ENCODE measurements at places on chromosomes 6 and 20.

- DNase-seq, result no peak
Observed at GRCh38 chr20:31670371-31671228, 32.9 kb downstream of the COX4I2 start.

DNA sequence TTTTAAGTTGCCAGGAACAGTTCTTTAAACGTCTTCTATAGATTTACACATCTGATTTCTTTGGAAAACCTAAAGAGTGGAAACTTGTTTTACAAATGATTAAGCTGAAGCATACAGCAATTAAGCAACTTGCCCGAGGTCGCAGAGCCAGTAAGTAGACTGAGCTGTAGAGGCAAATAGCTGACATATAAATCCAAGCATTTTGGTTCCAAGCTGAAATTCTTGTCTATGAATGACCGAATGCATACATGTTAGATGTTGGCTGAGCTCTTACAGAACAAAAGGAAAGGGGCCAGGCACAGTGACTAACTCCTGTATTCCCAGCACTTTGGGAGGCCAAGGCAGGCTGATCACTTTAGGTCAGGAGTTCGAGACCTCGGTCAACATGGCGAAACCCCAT is 101.8 kb upstream of the SGK1 start:
- DNase-seq, result peak; percentile 27

DNA sequence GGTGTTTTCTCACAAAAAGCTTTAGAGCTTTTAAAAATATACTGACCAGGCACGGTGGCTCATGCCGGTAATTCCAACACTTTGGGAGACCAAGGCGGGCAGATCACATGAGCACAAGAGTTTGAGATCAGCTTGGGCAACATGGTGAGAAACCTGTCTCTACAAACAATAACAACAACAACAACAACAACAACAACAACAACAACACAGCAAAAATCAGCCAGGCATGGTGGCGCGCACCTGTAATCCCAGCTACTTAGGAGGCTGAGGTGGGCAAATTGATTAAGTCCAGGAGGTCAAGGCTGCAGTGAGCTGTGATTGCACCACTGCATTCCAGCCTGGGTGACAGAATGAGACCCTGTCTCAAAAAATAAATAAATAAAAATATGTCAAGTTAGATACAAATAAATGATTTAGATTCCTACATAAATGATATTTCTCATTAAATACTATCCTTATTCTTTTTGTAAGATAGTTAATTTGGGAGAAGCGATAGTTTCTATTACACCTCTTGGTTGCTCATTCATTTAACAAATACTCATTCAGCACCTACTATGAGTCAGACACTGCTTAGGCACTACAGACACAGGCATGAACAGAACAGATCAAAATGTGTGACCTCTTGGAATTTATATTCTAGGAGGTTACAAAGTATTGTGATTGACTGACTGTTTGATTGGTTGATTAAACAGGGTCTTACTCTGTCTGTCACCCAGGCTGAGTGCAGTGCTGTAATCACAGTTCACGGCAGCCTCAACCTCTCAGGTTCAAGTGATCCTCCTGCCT is 83.5 kb upstream of the BEND3 start:
- DNase-seq, result no peak

- DNase-seq, result no peak
Observed at GRCh38 chr6:84788689-84789088, 24.3 kb upstream of the TBX18 start.

- no peak for DNase-seq
Observed at GRCh38 chr6:15675536-15676220, 12.8 kb upstream of the DTNBP1 start.

GRCh38 chr20:23096986-23097520 is 10.9 kb upstream of the CD93 start:
- no peak for DNase-seq

- no peak for DNase-seq
Observed at GRCh38 chr6:130997061-130997753, 65.8 kb downstream of the EPB41L2 start.

GRCh38 chr6:5481033-5481432 is 219.7 kb downstream of the FARS2 start:
- DNase-seq, result no peak

- DNase-seq, result no peak
Observed at GRCh38 chr6:37607944-37608343, 89.7 kb downstream of the MDGA1 start.

GRCh38 chr20:14067603-14068002 is 72.3 kb downstream of the MACROD2 start:
- no peak for DNase-seq

GRCh38 chr6:2979819-2980464 is 8.6 kb upstream of the SERPINB6 start:
- DNase-seq, result no peak

- no peak for DNase-seq
Observed at GRCh38 chr6:82030761-82031503, 216.6 kb downstream of the IBTK start.

All from left kidney (tissue), 8 donors.